ENCODE measurements at places on chromosomes 12 and 14.

- no peak for DNase-seq
These were observed 60.0 kb downstream of the CCDC85C start for GRCh38 chr14:99543985-99544384.

DNA sequence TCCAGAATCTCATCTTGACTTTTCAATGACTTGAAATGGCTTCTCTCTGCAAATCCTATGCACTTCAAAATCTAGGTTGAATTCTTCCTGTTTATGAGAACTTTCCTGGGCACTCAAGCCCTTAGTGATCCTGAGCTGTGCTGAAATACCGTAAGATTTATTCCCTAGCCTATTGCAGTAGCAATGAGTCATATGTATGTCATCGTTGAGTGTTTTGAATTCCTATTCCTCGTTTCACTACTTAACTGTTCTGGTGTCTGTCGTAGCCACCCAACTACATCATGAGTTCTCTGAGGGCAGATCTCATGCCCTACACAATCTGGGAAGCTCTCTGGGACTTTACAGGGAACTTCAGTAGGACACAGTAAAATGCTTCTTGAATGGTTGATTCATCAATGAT is 190.8 kb upstream of the TMEM132C start:
- DNase-seq = peak; percentile 45

DNA sequence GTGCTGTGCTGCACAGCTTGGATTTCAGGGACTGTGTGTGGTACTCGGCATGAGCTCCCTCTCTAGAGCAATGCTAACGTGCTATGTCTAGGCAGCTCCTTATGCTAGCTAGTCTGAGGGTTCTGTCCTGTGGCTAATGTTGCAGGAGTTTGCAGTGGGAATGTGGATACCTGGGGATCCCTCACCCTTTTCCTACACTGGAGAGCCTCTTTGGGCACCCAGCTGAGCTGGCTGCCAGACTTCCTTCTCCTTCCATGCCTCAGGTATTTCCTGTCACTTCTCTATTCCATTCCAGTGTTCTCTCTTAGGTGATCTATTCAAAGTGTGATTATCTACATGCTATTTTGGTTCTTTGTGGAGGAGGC is 64.9 kb downstream of the FBXO33 start:
- no peak for DNase-seq

GRCh38 chr12:10388624-10389413 is 1.0 kb downstream of the KLRK1 start:
- DNase-seq = no peak

DNA sequence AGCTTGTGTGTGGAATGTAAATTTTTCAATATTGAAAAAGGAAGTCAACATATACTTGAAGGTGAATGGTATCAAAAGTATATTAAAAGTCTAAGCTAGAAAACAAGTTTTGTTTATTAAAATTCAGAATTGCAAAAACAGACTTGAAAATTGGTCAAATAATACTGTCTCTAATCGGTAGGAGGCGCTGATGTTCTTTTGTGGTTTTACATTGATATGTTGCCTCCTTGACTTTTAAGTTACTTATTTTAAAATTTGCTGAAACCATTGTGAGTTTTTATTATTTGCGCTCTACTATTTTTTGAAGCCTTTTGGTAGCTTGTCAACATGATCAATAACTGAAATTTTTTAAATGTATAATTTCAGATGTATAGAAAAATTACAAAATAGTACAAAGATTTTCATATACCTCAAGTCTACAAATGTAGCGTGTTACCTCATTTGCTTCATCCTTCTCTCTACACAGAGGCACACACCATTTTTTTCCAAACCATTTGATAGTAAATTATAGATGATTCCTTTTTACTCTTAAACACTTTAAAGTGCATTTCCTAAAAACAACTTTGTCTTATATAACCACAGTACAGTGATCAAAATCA is 6.9 kb downstream of the RTRAF start:
- no peak for DNase-seq

DNA sequence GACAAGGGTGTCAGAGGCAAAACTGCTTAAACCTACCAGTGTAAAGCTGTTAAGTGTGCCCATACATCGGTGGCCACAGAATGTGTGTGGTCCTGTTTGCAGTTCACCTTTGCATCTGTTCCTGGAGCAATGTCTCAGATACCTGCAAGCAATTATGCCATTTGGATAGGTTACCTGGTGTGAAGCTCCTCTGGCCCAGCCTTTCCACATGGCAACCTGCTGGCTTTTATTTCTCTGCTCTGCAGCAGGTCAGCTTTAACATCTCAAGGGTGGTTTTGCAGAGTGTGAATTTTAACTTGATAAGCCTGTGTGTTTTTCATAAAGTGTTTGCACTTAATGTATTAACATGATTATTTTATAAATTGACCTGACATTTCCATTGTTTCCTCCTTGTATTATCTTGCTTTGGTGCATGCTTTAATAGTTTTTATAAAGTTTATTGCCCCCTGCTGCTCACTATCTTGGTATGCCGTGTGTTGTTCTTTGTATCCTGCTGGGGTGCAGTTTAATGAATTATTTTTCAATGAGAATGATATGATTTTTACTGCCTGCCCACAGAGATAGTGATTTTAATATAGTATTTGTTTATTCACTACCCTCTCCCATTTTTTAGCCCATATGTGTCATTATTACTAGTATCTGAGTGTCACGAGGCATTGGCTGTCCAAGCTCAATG is 403.8 kb downstream of the NPAS3 start:
- DNase-seq = no peak

DNA sequence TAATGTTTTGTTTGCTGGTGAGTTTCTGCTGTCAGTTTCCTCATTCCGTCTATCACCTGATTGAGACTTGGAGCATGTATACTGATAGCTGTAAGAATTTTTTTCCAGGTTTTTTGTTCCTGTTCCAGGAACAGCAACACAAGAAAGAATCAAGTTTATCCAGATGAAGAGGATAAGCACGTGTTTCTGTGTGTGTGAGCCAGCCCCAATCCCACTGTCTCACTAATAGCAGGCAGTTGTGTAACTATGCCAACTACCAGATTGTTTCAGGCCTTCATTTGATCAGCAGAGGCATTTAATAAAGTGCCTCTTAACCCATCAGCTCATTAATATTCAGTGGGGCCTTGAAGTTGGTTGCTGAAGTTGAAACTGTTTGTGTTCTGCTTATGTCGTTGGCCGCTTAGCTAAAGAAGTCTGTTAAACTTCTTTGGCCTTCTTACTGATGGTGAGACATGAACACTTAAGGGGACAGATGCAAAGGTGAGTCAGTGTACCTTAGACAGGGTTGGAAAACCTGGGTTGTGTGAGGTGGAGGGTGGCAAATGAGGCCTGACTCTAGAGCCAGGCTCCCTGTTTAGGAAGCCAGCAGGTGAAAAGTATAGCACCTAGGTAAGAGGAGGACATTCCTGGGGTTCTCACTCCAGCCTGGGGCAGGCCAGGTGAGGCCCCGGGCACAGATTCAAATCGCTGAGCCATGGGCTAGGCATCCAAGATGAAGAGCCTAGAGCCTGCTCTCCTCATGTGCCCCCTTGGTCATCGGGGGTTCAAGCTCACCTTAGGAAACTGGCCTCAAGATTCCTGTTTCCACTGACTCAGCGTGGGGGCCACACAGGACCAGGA is 3.7 kb downstream of the ANKRD13A start:
- DNase-seq = no peak

GRCh38 chr12:64088431-64089349 is 133.4 kb downstream of the KICS2 start:
- peak; percentile 93 for DNase-seq

DNA sequence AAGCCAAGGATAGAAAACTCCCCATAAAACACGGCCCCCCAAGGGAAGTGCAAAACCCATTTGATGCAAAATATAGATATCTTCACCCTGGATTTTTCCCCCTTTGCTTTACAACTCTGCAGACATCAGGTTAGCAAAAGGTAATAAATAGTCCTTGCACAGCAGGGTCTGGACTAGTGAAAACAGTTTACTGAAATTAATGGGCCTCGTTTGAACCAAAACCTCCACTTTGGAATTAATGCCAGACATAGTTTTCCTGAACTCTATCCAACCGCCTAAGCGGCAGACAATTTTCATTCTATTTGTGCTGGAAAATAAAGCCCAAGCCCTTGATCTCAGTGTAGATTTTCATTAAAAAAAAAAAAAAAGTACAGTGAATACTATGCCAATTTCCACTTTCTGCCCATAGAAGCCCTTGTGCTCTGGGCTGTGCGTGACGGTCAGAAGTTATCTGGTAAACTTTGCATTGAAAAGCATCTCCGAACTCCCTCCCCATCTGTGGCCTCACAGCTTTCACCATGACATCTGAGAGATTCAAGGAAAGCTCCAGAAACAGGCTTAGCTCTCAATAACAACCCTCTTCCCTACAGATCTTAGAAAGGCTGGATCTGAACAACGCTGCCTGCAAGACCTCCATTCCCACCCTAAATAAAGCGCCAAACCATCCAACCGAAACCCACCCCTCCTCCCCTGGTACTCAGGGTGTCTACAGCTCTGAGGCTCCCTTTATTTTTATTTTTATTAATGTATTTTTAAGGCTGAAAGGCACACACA is 11.0 kb upstream of the IRF2BPL start:
- no peak for DNase-seq

DNA sequence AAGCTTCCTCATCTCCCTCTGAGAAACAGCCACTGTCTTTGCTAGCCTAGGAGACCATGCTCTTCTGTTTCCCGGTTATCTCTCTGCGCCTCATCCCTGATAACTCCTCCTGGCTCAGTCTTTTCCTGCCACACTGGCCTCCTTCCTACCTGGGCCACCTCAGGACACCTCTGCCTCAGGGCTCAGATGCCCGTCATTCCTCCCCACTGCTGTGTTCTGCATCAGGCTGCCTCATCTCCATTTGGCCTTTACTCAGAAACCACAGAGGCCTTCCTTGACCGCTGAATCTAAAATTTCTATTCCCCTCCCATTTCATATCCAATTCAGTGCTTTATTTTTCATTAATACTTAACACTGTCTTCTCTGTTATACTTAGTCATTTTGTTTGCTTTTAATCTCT is 311.0 kb upstream of the RGS6 start:
- DNase-seq = no peak

DNA sequence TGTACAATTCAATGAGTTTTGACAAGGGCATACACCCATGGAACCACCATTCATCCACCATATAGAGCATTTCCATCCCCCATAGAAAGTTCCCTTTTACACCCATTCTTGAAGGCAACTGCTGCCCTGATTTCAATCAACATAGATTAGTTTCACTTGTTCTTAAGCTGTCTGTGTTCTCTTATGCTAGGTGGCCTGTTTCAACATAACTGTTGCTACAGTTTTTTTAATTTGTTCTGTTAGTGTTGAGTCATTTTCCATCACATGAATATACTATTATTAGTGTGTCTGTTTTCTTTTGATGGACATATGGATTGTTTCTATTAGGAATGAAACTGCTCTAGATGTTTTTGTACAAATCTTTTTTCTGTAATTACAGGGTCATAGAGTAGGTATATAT is 123.4 kb downstream of the PTPRQ start:
- peak; percentile 57 for DNase-seq

GRCh38 chr14:63006531-63006930 is 38.7 kb downstream of the KCNH5 start:
- DNase-seq = no peak

- peak; percentile 99 for DNase-seq
These were observed 103.5 kb upstream of the BCAT1 start for GRCh38 chr12:25052196-25052913.

DNA sequence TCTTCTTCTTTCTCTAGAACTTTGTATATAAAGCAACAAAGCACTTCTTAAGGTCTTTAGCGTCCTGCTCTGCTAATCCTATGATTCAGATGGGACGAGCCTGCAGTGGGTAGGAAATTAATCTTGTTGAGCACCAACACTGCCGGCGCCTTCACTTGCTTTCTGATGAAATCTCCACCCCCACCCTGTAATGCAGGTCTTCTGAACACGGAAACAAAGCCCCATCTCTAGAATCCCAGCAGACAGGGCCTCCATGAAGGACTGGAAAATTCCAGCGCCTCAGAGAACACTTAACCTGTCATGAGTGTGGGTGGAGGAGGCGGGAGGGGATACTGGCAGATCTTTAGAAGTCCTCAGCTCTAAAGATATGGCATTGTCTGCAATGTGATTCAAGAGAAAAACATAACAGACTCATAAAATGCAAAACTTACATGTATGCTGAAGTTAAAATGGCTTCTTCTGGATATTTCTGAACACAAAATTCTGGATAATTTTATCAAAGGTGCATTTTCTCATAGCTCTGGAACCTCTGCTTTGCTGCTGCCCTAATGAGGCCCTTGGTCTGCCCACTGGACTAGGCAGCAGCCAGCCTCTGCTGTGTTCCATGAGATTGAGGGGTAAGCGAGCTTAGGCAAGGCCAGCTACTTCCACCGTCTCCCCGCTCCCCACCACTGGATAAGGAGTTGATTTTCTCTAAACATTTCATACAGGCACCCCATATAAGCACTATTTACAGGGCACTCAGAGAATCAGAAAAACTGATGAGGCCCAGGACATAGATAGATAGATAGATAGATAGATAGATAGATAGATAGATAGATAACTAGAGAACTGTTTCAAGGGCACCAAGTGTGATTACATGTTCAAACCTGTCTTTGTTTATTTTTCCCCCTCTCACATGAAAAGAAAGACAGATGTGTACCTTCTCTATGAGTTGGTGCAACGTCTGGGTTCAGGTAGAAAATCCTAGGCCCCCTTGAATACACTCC is 43.1 kb downstream of the ZFP36L1 start:
- DNase-seq = no peak

GRCh38 chr14:54226103-54226502 is 170.7 kb upstream of the CDKN3 start:
- no peak for DNase-seq

- DNase-seq = no peak
These were observed 40.2 kb downstream of the MOK start for GRCh38 chr14:102264775-102265174.

DNA sequence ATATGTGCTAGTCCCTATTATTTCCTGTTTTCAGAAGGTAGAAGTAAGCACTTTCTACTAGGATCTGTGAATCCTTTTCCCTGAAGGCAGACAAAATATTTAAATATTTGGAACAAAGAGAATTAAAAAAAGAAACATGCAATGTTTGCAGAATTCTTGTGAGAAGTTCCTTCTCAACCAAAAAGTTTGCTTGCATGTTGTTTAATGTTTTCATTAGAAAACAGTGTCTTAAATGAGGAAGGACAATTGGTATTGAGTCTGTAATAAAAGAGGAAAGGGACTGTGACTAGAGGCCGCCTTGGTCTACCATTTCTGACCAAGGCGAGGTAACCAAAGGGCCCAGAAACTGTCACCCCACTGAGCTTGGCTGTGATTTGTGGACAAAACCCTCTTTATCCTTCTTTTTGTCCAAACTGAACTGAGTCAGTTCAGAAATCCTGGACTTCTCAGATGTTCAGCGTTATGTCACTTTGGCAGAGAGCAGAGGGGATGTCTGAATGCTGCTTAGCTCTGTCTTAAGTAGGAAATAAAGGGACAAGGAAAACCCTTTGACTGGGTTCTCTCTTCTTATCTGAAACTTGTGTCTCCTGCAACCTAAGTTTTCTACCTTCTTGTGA is 129.8 kb upstream of the CPM start:
- DNase-seq = no peak

DNA sequence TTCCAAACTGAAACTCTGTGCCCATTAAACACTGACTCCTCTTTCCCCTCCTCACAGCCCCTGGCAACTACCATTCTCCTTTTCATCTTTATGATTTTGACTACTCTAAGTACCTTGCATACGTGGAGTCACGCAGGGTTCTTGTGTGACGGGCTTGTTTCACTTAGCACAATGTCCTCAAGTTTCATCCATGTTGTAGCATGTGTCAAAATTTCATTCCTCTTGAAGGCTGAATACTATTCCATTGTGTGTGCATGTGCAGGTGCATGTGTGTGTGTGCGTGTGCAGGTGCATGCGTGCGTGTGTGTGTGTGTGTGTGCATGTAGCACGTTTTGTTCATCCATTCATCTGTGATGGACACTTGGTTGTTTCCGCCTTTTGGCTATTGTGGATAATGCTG is 106.1 kb downstream of the ZFP36L1 start:
- DNase-seq = no peak
